CD4-positive, alpha-beta T cell (primary cell): ENCODE measurements at places on chromosomes 5 and 9.

GRCh38 chr9:97591535-97591934, 41.6 kb downstream of the TSTD2 start:
- no peak for DNase-seq

DNA sequence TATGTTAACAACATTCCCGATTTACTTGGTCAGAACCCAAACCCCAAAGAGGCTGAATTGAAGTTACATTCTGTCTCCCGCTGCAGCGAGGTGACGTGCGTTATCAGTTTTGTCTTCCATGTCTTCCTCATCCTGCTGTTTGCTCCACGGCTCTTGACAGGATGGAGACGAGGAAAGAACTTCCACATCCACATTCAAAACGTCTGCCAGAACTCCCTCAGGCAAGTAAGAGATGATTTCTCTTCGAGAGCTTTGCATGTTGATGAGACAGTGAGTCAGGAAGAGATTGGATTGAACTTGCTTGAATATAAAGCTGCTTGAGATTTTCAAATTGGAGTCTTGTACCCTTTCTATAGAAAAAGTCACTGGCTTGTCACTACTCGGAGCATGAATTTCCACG, 242.6 kb downstream of the AUH start:
- DNase-seq, result no peak

DNA sequence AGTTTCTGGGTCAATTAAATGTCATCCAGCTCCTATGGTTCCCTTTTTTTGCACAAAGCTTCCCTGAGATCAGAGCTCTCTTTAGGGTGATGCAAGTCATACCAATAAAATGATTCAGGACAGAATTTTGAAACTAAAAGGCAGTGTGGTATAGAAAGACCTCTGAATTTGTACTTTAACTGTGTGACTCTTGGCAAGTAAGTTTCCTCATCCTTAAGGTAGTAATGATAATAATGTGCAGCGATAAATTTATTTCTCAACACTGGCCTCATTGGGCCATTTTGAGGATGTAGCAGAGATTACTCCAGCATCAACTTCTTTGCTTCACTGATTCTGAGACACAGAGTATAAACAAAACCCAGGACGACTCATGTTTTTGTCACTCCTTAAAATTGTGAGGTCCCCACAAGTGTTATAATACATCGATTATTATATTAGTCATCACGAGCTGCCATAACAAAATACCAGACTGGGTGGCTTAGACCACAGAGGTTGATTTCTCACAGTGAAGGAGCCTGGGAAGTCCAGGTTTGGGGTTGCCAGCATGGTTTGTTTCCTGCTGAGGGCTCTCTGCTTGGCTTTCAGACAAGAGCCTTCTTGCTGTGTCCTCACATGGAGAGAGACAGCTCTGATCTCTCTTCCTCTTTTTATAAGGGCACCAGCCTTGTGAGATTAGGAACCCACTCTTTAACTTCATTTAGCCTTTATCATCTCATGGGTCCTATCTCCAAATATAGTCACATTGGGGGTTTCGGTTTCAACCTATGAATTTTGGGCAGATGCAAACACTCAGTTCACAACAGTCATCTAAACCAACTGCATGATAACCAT, 293.0 kb downstream of the ZNF608 start:
- no peak for DNase-seq

GRCh38 chr9:131682261-131682660, 57.6 kb downstream of the RAPGEF1 start:
- DNase-seq, result no peak

- no peak for DNase-seq
Measured at GRCh38 chr5:59565551-59565950, 328.0 kb downstream of the PDE4D start.

DNA sequence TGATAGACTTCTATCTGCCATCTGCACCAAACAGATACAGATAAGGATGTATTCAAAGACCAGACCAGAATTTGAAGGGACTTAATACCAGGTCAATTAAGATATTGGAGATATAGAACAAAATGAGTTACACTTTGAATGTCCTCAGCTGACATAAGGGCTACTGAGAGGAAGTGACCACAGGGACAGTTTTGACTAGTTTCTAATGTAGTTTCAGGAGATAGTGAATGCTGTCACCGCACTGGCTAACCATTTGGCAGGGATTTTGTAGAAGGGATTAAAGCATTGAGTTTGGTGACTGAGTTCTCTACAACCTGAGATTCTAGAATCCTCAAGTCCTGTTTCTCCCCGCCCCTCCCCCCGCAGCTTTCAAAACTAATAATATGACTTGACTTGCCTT, 22.7 kb downstream of the CCNH start:
- no peak for DNase-seq

- no peak for DNase-seq
Measured at GRCh38 chr5:34486849-34487158, 169.3 kb upstream of the RAI14 start.

- no peak for DNase-seq
Measured at GRCh38 chr5:52504584-52505240, 283.0 kb upstream of the ITGA1 start.

DNA sequence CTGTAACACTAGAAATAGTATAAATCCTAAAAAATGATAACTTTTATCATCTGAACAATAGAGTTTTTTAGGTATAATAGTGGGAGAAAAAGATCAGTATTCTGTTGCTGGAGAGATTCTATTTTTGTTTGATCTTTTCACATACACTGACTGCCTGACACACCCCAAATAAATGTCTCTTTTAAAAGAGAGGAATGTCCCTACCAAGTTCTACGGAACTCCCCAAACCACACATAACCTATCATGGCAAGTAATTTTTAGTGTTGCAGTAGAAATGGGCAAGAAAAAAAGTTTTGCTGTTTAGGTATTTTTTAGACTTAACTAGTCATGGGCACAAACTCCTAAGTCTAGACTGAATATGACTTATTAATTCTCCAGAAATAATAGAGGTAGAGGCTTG, 139.1 kb downstream of the ELAVL2 start:
- no peak for DNase-seq

DNA sequence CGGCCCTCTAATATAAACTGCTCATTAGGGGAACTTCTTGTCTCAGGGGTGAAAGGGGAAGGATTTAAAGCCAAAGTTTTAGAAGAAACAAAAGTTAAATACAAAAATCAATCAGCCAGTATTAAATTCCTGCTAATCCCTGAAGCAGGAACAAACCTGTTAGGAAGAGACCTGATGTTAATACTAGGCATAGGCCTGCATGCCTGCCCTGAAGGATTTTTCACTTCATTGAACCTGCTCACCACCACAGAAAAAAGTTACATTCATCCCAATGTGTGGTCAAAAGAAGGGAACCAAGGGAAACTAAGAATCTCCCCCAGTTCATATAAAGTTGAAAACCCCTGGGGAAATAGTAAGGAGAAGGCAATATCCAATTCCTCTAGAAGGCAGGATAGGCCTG, 9.4 kb upstream of the RNF180 start:
- no peak for DNase-seq

- no peak for DNase-seq
Measured at GRCh38 chr9:77427256-77427927, 220.7 kb downstream of the GNA14 start.
